Stimulated activated CD8-positive, alpha-beta memory T cell treated with anti-CD3 and anti-CD28 coated beads, Interleukin-4, amount 100 ng/mL, for 24 hours (primary cell): ENCODE measurements at places on chromosomes 1 and 21.

- no peak for DNase-seq
Observed at GRCh38 chr1:44822131-44822701, 13.9 kb downstream of the BTBD19 start.

- DNase-seq, result no peak
Observed at GRCh38 chr1:75980972-75981897, 49.0 kb upstream of the ASB17 start.

DNA sequence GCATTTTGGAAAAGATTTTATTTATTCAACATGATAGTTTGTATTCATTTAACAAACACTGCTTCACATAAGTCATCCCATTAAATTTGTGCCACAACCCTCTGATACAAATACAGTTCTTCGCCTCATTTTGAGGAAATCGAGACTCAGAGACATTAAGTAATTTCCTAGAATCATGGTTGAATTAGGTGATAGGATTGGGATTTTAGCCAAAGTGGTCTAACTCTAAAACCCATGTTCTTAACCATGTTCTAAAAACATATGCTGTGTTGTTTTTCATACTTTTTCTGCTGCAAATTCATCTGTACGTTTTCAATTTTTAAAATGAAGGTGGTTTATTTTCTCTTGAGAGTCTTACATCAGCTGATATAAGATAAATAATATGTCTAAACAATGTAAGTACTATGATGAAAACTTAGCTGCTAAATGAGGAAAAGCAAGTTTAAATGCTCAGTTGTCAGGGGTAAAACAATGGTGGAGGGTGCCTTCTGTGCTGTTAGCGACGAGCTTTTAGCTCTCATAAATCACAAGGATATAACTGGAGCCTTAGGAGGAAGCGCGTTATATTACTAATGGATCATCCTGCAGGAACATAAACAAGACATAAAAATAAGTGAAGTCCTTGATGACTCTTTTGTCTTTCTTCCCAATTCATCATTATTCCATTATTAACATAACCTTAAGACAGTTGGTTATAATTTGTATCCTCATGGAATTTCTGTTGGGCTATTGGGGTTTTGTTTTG is 97.7 kb downstream of the CACHD1 start:
- no peak for DNase-seq

GRCh38 chr1:117615474-117615873 is 9.6 kb downstream of the TENT5C start:
- no peak for DNase-seq

DNA sequence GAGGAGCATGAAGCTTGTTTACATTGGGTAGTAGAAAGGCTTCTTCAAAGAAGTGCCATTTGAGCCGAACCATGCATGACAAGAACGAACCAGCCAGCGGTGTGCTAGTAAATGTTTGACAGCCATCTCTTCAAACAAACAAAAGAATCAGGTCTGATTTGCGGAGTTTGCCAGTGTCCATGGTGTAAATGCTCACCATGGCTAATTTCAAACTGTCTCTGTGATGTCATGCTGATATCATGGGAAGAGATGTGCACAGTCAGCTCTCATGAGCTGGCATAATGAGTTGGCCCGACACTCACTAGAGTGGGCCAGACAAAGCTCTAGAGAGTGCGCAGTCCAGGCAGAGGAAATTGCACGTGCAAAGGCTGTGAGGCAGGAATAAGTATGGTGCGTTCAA is 101.1 kb downstream of the KAZN start:
- DNase-seq, result no peak

DNA sequence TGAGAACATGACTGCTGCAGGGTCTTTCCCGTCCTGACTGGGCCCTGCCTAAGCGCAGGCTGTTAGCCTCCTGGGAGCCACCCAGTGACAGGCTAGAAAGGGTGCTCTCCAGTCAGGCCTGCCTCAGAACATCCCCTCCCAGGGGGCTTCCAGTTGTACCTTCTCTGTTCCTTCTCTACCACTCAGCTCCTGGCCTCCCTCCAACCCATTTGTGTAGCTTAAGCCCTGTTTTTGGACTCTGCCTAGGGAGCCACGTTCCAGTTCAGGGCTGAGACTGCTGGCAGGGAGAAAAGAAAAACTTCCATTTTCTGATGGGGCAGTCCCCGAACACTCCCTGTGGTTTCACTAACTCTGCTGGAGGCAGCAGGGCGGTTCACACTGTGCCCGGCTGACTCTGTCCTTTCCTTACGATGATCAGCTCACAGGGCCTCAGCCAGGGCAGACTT is 15.3 kb upstream of the POU3F1 start:
- DNase-seq, result no peak

GRCh38 chr1:209368864-209369598 is 214.5 kb upstream of the CAMK1G start:
- no peak for DNase-seq

- no peak for DNase-seq
Observed at GRCh38 chr1:160046494-160047110, 14.8 kb upstream of the PIGM start.

DNA sequence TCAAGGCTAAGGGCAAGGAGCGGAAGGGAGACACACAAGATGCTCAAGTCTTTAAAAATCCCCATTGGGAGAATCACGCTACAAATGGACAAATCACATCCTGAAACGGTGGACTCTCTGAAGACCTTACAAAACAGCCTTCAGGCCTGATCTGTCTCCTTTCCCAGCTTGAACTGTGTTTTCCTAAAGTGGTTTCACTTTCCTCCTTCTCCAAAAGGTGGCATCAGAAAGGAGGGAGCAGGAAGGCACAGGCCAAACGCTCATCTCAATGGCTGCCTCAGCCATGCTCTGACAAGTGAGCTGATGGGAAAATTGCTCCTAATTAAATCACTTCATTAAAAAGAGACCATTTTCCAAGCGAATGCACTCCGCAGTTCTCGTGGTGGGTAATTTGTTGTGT is 47.7 kb downstream of the UTP25 start:
- no peak for DNase-seq
